NCI-H1092 (cell line): ENCODE measurements at places on chromosomes 1 and 21.

GRCh38 chr21:29315131-29315749 is 16.5 kb downstream of the BACH1 start:
- no peak for DNase-seq

GRCh38 chr1:59680044-59680443 is 134.7 kb upstream of the HOOK1 start:
- no peak for DNase-seq

DNA sequence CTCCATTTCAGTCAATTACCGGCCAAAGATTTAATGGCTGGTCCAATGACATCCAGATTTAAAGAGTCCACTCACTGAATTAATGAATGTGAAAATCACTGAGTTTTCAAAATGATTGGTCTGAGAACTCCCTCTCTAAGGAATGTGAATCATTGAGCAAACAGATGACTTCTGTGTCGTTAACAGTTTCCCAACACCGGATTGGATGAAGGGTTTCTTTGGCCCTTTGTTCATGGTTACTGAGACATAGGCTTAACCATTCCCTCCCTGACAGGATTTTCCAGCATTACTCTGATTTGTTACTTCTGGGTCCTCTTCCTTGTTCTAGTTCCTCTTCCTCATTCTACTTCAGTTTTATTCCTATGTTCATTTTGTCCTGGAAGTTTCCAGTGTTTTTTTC is 1.5 kb upstream of the CLDN17 start:
- no peak for DNase-seq

- no peak for DNase-seq
These were observed 36.3 kb downstream of the PRDM16 start for GRCh38 chr1:3105167-3105863.

GRCh38 chr21:39843916-39844315 is 23.3 kb upstream of the PCP4 start:
- no peak for DNase-seq

- no peak for DNase-seq
These were observed 2.6 kb upstream of the SPTA1 start for GRCh38 chr1:158689110-158689509.

- DNase-seq = no peak
These were observed 41.9 kb downstream of the HIVEP3 start for GRCh38 chr1:41876576-41877445.

DNA sequence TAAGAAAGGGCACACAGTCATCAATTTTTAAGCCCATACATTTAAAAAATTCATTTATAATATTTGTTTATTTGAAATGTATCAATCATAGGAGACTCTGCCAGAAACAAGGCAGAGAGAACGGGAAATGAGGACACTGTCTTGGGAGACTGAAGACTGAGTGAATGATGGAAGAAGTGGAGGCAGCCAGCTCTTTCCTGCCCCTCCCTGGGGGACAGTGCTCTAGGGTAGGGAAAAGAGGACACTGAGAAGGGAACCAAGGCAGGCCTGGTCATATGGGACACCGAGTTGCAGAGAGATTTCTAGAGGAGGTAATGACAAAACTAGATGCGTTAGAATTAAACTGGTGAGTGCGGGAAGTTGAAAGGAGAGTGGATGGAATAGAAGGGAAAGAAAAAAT is 31.6 kb downstream of the EEIG2 start:
- no peak for DNase-seq

DNA sequence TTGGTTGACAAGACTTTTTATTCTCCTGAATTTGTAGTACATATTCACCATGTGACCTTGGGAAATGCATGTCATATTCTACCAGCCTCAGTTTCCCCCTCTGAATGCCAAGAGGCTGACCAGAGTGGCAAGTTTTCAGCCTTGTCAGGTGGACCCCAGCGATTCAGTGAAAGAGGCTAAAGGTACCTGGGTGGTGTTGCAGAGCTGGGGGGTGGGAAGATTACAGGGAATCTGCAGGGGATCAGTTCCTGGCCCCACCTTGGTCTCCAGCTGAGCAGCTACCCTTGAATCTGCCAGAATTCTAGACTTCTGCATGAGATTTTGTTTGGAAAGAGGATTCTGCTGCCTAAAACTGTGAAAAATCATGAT is 27.9 kb upstream of the KCNA2 start:
- no peak for DNase-seq

DNA sequence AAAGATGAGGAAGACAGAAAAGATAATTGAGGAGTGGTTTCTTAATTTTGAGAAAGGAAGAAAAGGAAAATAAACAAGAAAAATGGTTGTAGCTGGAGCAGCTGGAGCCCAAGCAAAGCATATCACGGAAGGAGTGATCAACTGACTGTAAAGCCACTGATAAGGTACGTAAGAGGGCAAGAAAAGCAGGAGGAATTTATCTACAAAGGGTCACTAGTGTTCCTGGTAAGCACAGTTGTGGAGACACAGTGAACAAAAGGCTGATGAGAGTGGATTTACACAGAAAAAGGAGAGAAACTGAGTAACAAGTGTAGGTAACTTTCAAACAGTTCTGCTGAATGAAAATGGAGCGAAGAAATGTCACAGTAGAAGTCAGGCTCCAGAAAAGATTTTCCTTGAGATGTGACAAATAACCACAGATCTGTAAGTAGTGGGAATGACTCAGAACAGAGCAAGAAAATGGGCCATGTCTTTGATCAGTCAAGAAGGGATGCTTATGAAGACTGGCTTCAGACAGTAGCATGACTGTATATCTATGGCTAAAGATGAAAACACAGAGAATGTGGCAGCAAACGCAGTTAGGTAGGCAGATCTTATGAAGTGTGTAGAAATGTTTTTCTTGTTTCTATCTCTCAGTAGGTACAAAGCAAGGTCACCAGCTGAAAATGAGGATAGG is 45.6 kb upstream of the RBM34 start:
- DNase-seq = no peak

GRCh38 chr1:18241891-18242290 is 134.3 kb downstream of the IGSF21 start:
- DNase-seq = no peak

DNA sequence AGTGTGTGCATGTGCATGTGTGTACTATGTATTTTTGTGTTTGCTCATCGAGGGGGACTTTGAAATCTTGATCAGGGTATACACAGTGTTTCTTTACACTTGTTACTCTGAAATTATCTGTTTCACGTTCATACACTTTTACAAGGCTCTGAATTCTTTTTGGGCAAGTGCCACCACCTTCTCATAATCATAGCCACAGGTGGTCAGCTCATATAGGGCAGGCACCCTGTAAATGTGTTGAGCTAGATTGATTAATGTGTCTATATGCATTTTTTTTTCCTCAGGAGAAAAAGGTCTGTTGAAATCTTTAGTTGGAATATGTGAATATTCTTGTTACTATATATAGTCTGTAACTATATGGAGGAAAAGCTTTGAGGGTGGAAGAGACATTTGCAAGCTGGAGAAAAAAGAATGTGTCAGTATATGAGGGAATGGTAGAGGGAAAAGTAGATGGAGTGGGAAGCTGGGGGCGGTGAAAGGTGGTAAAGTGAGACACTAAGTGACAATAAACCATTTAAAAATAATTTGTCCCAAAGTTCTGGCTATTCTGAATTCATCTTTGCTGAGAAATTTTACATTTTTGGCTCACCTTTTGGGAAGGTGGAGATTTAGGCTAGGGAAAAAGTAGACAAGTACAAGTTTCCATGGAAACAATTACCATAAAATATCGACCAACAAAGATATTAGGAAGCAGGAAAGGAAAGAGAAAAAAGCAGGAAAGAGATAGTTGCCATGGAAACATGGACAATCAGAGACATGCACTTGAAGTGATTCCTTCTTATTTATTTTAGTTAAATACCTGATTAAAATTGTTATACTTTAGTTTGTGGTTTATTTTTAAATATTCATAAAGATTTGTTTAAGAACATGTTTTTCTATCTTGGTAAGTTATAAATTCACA is 277.5 kb downstream of the PDE4B start:
- no peak for DNase-seq

DNA sequence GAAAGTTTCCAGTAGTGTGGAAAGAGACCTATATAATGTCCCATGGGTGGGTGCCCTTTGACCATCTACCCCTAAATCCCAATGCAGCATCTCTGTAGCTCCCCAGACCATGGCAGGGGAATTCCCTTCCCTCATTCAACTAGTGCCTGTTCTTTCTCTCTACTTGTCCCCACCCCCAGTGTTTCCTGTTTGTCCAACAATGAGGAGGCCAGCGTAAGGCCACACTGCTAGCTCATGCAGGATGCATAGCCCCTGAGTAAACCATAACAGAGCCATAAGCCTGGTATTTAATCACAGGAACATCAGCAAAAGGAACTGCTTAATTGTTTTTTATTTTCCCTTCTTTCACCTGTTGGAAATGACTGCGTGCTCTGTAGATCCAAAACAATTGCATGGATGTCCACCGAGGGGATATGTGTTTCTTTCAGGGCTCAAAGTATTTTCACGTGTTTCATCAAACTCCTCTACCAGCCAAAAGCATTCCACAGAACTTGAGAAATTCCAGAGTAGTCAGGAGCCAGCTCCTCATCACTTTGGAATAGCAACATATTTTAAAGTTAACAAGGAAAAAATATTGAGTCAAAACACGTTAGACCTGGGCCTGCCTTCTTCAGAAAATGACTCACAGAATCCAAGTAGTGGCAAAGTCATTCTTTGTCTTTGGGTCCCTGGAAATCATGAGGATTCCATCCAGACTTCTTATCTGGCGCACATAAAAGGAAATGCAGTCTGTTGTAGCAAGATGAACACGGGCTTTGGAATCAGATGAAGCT is 162.5 kb upstream of the SGIP1 start:
- DNase-seq = no peak

DNA sequence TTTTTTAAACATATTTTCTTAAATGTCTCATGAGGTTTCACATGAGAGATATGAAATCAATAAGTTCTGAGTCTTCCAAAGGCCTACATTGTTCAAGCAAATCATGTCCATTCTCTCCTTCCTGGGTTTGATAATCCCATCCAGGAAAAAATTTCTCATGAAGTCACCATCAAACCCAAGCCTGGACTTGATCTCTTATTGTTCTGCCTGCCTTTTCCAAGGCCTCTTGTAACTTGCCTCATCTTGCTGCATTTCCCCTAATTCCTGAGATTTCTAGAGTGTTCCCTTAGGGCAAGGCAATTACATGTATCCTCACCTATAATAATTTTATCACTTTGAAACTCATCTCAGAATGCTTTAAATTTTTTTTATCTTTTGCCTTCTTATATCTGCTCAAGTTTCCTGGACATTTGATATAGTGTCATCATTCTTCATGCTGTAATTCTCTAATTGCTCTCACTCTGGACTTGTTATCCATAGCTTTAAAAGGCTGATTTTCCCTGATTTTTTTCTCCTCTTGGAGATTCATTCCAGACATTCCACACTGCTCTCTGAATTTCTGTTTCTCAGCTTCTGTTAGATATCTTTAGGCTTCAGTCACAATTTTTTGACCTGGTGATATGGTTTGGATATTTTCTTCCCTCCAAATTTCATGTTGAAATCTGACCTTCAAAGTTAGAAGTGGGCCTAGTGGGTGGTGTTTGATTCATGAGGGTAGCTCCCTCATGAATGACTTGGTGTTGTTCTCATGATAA is 126.4 kb downstream of the LRRC7 start:
- no peak for DNase-seq

- DNase-seq = peak; percentile 28
These were observed 17.9 kb upstream of the FMOD start for GRCh38 chr1:203368624-203369451.

- DNase-seq = no peak
These were observed 29.7 kb downstream of the EIF2D start for GRCh38 chr1:206582537-206582936.

- no peak for DNase-seq
These were observed 15.1 kb upstream of the CDC42BPA start for GRCh38 chr1:227333423-227333822.

DNA sequence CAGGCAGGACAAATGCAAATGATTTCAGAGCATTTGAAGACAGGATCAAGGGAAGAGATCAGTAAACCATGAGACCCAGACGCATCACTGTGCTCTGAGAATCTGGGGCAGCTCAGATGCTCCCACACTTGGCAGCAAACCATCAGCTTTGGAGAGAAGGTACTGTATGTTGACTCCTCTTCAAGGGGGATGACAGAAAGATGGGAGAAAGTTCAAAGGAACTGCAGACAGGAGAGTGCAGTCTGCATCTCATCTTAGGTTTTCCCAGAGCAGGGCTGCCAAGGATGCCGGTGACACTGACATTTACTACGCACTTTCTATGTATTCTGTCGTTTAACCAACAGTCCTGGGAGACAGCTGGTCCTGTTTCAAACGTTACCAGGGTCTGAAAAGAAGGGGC is 35.8 kb downstream of the OLFML2B start:
- DNase-seq = no peak

GRCh38 chr1:184270556-184270955 is 116.3 kb upstream of the C1orf21 start:
- no peak for DNase-seq

GRCh38 chr1:6864166-6864565 is 78.9 kb downstream of the CAMTA1 start:
- no peak for DNase-seq

DNA sequence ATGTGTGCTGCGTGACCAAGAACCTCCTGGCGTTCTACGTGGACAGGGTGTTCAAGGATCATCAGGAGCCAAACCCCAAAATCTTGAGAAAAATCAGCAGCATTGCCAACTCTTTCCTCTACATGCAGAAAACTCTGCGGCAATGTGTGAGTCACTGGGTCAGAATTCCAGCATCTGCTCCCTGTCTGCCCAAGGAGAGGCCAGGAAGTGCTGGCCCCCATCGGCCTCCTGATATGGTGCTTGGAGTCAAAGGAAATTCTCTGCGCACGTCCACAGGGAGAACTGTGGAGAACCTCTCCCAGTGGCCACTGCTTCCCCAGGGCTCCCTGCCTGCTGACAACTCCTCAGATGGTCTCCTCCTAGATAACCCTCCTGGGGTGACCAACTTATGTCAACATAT is 25.6 kb upstream of the IL20 start:
- no peak for DNase-seq

GRCh38 chr1:93715529-93716126 is 34.0 kb upstream of the BCAR3 start:
- peak; percentile 49 for DNase-seq

DNA sequence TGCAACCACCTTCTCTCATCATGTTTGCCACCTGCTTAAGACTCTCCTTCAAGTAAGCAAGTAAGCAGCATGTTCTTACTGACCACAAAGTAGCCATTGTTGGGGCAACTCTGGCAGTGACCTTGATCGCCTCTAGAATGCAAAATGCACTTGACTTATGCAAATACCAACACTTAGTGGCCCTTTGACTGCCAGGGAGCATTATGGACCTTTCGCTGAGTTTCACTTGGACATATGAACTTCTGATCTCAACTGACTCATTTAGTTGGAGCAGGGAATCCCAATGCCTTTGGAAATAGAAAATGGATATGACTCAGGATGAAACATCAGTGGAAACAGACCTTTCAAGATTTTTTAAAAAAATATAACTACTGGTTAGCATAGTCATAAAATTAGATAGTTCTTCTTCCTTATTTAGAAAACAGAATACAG is 6.1 kb upstream of the PLA2G5 start:
- no peak for DNase-seq
